ENCODE measurements at places on chromosomes 3 and 15.

DNA sequence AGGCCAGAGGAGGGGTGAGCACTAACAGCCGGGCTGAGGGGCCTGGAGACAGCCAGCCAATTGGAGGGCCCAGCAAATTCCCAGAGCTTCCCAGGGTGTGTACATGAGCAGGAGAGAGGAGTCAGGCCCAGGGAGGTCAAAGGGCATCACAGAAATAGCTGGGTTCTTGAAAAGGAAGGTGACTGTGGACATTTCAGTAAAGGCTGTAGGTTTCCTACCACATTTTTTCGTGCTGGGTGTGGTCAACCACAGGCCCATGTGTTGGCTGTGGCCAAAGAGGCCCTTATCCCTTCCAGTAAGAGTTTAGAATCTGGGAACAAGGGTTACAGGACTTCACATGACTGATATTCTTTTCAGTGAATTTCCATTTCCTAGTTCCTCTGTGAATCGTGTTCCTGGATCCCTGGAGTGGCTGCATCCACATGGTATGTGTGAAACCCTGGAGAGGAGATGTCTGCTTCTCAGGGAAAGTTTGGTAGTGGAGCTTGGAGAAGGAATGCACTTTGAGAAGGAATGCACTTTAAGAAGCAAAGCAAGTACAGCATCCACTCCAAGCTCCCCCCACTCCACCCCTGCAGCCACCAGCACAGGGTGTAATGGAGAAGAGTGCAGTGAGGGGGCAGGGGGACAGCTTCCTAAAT is 73.2 kb upstream of the HEG1 start:
- no peak for DNase-seq

DNA sequence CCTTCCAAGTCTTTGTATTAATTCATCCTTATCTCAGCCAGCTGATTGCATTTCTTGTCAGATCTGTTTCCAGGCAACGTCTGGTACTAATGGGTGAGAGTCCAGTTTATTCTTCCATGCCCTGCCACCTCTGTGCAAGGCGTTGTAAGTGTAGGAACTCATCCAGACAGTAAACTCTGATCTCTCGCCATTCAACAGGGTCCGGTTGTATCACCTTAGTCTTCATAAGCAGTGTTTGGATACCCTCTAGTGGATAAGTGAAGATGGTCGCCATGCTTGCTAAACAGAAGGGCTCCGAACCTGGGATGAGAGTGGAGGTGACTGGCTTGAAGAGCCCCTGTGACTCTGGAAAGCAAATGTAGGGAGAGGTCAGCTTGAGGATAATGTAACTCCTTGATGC is 51.6 kb upstream of the CMTM7 start:
- no peak for DNase-seq

DNA sequence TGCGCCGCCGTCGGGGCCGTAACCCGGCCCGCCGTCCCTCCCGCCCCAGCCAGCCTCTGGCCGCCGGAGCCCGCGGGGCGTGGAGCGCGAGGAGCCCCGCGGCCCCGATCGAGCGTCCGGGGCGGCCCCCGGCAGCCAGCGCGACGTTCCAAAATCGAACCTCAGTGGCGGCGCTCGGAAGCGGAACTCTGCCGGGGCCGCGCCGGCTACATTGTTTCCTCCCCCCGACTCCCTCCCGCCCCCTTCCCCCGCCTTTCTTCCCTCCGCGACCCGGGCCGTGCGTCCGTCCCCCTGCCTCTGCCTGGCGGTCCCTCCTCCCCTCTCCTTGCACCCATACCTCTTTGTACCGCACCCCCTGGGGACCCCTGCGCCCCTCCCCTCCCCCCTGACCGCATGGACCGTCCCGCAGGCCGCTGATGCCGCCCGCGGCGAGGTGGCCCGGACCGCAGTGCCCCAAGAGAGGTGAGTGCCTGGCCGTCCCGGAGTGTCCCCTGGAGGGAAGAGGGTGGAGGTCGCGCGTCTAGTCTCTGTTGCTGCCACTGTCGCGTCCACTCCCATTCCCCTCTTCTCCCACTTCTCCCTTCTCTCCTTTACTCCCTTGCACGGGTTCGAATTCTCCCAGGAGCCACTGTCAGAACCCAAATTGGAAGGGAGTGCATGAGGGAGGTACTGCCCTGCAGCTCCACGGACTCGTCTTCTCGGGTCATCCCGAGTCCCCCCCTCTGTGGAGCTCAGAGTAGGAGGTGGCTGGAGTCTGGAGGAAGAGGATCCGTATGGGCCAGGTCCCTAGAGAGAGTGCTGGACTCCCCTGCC is 585 bp downstream of the CSK start:
- no peak for DNase-seq

- DNase-seq, result no peak
Measured at GRCh38 chr3:105828703-105829102, 40.1 kb downstream of the CBLB start.

DNA sequence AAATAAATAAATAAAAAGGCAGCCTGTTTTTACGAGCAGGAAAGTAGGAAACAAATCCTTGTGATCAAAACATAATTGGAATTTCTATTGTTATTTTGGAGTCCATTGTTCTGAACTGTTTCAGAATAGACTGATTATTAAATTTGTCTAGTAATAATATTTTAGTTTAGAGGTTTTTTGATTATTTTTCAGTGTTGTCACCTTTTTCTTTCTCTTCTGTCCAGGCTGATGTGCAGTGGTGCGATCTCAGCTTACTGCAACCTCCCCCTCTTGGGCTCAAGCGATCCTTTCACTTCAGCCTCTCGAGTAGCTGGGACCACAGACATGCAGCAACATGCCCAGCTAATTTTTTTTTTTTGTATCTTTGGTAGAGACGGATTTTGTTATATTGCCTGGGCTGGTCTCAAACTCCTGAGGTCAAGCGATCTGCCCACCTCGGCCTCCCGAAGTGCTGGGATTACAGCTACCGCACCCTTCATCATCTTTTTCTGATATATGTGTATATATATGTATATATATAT is 38.0 kb downstream of the KAT2B start:
- DNase-seq, result no peak

DNA sequence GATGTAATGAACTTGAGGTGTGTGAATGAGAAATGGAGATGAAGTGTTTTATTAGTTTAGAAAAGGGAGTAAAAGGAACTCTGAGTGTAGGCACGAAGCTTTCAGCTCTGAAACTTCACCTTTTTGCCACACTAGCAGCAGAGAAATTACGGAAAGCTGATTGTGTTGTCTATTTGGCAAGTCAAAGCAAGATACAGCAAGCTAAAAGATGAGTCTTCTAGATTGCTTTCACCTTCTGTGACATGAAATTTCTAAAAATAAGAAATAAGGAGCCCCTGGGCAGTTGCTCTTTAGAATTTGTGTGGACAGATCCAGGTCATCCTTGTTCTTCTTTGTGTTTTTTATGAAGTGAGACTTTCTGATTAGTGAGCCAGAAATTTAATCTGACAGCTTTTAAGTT is 143.4 kb downstream of the FNDC3B start:
- DNase-seq, result no peak
